ENCODE measurements at places on chromosomes 5 and 9.

DNA sequence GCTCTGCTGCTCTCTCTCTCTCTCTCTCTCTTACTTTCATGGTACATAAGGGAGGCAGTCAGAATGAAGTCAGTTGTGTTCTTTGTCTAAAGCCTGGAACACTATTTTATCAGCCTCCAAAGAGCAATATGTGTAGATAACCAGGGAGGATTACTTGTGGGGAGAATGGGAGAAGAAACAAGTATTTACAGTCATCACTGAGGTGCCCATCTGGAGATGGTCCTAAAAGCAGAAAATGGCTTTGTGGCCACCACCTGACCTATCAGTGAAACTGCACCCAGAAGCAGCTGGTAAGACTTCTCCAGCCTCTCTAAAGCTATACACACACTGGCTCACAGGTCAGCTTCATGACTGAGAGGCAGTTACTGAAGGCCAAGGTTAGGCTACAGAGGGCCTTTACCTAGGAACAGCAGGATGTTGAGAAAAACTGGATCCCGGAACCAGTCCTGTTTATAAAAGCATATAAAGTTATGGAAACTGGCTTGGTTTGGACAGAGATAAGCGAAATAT is 75.1 kb downstream of the MRPS27 start:
- no peak for DNase-seq

DNA sequence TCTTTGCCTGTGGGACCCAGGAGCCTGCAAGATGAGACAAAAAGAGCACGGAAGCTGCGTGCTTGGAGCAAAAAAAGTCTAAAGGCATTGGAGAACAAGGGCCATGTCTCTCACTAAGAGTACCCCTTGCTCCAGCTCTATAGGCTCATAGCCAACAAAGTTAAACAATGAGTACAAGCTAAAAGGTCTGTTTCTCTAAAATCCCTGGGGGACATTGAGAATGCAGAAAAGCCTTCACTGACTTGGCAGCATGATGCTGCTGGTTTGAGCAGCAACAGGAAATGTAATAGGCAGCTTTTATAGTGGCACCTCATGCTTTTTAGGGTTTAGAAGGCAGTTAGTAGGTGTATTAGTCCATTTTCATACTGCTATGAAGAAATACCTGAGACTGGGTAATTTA is 287.5 kb downstream of the SMARCA2 start:
- no peak for DNase-seq

DNA sequence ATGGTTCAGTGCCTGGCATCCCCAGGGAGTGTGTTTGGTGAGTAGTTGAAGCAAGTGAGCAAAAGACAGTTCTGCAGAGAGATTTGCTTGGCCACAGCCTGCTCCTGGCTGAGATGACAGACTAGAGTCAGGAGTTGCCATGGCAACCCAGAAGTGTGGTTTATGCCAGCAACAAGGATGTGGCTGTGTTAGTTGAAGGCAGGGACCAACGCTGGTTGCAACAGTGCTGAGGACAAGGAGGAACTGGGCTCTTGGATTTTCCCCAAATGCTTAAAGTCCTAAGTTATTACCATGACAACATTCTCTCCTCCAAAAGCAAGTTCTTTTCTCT is 2.7 kb downstream of the NXNL2 start:
- DNase-seq = no peak

DNA sequence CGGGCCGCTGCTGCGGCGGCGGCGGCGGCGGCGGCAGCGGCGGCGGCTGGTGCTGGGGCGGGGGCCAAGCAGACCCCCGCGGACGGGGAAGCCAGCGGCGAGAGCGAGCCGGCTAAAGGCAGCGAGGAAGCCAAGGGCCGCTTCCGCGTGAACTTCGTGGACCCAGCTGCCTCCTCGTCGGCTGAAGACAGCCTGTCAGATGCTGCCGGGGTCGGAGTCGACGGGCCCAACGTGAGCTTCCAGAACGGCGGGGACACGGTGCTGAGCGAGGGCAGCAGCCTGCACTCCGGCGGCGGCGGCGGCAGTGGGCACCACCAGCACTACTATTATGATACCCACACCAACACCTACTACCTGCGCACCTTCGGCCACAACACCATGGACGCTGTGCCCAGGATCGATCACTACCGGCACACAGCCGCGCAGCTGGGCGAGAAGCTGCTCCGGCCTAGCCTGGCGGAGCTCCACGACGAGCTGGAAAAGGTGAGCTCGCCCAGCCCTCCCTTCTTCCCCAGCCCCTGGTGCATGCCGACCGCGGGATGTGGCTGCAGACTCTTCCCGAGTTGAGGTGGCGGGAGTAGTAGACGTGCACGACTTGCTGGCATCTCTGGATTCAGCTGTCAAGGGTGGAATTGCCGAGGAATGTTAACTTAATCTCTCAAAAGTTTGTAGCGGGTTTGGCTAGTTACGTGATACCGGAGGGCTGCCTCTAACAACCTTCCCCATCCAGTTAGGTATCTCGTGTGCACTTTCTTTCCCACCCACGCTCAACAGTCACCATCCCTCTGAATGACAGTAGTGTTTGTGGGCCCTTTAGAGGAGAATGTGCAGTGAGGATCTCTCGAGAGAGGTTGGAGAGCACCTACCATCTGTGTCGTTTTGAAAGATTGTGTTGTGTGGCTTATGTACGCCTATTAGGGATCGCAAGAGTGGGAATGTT is 932 bp downstream of the SLC12A2 start:
- peak; percentile 17 for DNase-seq

GRCh38 chr5:78653681-78654366 is 5.3 kb upstream of the LHFPL2 start:
- no peak for DNase-seq

- DNase-seq = no peak
Observed at GRCh38 chr5:143635146-143635752, 176.7 kb upstream of the HMHB1 start.

DNA sequence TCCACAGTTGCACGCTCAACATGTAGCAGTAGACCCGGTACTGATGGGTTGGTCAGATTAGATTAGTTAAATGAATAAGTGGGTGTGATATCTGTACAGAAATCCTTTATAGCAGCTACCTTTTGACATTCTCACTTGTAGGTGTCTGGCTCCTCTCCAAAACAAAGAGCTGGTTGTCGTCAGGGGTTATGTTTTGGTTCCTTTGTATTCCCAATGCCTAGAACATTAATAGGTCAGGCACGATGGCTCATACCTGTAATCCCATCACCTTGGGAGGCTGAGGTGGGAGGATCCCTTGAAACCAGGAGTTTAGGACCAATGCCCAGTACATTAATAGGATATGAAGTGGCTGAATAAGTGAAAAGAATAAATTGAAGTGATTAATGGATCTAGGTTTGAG is 182.1 kb downstream of the SNCAIP start:
- DNase-seq = no peak

- DNase-seq = no peak
Observed at GRCh38 chr5:43312699-43313034, 545 bp downstream of the HMGCS1 start.

DNA sequence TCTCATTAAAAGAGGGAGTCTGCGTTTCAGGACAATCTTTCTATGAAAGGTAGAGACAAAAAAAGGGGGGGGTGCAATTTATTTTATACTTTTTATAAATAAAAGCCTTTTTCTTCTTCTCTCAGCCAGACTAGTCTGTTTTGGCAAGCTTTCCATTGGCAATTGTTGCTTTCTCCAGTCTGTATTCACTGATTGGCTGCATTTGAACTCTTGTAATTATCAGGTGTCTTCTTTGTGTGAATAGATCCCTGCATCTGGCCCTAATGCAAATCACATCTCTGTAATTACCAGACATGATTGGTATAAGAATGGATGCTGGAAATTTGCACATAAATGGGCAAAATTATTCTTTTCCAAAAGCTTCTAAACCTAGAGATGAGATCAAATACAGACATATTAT is 7.6 kb upstream of the EQTN start:
- DNase-seq = no peak
